ENCODE measurements at places on chromosomes 2 and 18. TPM values are rescaled to one million over a fixed set of nuclear protein-coding genes. Genes with fewer than 3 reads are reported as not detected.

DNA sequence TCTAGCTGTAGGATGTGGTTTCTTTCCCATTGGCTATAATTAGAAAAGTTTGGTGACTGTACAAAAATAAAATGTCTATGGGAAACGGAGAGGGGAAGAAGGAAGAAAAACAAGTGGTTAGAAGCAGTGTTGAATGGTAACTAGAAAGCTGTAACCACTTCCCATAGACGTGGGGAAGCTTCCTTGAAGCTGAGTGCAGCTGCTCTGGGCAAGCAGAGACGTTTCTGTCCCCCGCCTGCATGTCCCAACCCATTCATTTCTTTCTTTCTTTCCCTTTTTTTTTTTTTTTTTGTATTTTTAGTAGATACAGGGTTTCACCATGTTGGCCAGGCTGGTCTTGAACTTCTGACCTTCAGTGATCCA is 367.8 kb upstream of the HS6ST1 start:
- no peak for DNase-seq

- no peak for DNase-seq
These were observed 210.9 kb downstream of the CDH20 start for GRCh38 chr18:61544178-61544577.

DNA sequence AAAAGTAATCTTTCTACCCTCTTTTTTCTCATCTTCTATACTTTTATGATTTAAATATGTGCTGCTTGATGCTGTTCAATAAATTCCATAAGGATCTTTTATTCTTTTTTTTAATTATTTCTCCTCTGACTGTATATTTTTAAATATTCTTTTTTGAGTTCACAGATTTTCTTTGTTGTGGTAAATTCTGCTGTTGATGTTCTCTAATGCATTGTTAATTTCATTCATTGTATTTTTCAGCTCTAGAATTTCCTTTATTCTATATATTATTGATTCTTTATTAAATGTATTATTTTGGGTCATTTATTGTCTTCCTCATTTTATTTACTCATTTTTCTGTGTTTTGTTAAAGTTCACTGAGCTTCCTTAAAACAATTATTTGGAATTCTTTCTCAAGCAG is 260.9 kb downstream of the ZNF804A start:
- DNase-seq, result no peak

- DNase-seq, result no peak
These were observed 158.6 kb downstream of the PIK3C3 start for GRCh38 chr18:42113529-42114191.

GRCh38 chr18:36718705-36719328 is 110.0 kb downstream of the TPGS2 start:
- DNase-seq, result no peak

DNA sequence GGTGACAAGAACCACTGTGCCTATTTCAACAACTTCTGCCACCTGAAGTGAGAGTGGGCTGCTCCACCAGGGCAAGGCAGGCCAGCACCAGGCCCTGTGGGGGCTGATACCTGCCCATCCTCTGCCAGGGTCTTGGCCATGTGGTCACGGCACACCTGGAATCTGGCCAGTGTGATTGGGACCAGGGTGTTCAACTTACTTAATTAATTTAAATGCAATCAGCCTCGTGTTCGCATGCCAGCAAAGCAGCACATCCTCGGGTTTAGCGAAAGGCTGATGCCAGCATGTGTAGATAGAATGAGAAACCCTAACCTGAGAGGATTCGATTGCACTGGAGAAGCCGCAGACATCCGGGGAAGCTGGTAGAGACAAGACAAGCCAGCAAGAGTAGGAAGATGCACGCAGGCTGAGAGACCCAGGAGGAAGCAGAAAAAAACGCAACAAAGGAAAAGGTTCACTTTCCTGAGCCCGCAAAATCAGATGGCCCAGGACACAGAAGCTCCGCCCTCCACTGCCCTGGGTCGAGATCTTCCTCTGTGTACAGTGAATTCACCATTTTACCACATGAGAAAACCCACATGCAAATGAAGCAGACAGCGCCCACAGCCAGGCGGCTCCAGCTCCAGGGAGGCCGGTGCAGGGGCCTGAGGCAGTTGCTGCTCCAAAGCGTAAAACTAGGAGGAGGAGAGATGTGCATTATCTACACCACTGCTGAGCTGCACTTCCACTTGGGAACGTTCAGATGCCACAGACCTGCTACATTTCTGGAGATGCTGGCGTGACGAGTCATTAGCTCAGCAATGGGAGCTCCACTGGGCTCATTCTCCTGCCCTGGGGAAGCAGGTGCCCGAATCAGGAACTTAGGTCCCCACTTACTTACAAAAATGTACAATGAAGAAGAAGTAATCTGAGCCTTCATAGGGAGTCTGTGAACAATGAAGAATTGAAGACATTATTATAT is 92.1 kb downstream of the TMEM18 start:
- no peak for DNase-seq

- DNase-seq, result no peak
These were observed 249.4 kb upstream of the HS6ST1 start for GRCh38 chr2:128568106-128568505.

DNA sequence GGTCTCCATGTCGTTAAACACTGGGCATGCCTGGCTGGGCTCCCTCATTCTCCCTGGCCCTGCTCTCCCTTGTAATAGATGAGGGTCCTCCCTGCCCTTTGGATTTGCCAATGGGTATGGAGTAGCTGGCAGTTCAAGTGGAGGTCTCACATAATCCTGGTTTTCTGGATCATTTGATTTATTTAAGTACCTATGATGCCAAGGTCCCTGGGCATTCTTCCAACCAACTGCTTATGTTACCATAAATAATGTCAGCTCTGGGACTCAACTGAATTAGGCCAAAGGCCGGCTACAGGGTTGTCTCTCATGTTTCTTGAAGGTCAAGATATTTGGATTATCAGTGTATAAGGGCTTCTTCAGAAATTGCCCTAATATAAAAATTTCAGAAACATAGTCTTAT is 104.9 kb upstream of the LYPD6 start:
- no peak for DNase-seq

DNA sequence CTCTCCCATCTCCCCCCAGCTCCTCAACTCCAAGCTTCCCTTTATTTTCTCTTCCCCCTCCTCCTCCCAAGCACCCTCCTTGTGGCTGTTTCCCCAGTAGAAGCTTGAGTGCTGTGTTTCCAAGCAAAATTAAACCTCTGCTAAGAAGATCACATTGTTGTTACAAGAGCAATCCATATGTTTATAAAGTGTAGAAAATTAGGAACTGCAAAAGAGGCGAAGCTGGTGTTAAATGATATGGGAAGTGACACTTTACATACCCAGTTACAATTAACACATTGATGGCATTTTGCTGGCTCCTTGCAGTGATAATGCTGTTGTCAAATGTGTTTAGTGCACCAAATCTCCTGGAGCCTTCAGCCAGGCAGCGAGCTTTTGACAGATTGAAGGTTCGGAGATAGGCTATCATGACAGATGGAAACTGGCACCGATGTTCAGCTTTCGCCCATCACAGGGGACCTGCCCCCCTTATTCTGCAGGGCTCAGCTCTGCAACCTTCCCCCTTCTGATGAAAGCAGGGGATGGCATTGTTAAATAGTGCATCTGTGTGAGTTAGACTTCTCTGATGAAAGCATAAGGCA is 259.8 kb upstream of the ATP5MC3 start:
- no peak for DNase-seq

DNA sequence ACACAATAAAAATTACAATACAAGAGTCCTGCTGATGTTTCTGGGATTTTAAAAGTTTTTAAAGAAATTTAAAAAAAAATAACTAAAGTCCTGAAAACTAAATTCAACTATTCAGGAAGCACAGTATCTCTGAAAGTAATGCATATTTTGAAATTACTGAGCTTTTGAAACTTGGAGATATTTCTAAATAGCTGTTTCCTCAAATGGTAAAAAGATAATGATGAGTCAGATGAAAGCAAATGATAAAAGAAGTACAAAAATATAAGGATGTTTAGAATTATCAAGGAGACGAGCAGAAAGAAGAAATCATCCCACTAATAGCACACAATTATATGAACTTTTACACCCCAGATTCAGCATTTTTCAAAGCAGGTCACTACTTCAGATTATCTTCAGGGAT is 90.2 kb upstream of the SLC25A52 start:
- no peak for DNase-seq

DNA sequence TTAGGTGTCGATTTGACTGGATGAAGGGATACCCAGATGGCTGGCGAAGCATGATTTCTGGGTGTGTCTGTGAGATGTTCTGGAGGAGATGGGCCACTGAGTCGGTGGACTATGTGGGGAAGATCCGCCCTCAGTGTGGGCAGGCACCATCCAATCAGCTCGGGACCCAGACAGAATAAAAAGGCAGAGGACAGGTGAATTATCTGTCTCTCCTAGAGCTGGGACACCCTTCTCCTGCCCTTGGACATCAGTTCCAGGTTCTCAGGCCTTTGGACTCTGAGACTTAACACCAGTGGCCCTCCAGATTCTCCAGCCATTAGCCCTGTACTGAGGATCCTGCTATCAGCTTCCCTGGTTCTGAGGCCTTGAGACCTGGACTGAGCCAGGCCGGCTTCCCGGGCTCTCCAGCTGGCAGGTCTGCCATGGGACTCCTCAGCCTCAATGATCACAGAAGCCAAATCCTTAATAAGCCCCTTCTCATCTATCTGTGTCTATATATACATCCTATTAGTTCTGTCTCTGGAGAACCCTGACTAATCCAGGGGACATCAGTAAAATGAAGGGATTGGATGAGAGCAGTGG is 11.7 kb downstream of the PROC start:
- DNase-seq, result no peak

- DNase-seq, result no peak
These were observed 125.4 kb downstream of the TPO start for GRCh38 chr2:1538663-1539062.

DNA sequence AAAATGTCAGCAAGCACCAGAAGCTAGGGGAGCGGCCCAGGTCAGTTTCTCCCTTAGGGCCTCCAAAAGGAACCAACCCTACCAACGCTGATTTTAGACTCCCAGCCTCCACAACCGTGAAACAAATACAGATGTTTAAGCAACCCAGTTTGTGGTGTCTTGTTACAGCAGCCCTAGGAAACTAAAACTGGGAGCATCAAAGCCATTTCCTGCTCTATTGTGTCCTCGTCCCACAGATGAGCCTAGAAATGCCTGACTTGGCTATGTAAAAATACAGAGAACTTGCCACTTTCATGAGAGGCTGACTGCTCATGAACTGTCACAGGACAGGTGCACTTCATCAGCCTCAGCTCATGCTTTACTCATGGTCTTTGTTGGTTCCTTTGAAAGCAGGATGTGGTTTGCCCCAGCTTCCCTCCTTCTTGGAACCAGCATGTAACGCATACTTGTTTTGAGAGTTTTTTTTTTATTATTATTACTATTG is 97.6 kb upstream of the SLC39A10 start:
- DNase-seq, result no peak

DNA sequence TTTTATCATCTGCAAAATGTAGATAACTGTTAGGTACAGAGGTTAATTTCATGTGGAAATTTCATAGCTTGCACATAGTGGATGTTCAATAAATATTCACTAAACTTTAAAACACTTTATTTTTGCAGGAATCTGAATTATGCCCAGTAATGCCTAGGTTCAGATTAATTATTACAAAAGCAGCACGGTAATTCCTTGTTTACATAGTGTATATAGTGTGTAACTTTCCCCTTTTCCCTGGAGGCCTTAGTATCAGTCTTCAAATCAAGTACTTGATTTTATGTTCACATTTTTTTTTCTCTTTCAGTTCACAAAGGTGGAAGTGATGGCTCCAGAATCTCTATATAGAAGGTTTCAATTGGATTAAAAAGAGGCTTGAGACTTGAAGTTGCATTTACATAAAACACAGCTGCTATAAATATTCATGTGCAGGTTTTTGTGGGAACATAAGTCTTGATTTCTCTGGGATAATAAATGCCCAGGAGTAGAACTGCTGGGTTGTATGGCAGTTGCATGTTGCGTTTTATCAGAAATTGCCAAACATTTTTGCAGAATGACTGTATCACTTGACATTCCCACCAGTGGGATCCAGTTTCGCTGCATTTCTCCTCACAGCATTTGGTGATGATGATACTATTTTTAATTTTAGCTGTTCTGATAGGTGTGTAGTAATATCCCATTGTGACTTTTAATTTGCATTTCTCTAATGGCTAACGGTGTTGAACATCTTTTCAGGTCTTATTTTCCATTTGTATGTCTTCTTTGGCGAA is 27.6 kb upstream of the LGALSL start:
- no peak for DNase-seq

DNA sequence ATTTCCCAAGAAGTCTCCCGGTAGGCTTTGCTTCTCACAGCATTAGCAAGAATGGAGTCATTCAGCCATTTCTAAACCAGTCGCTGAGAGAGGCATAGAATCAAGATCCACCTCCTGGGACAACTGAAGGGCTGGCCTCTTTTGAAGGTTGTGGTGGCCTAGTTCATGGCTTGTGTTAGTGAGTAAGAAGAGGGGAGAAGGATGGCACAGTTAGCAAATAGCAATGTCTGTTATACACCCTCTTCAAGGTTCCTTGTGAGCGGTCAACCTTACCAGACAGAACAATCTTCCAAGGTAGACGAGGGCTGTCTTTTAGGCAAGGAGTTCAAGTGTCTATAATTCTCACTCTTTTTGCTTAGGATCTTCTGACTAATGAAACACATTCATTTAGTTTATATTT is 35.4 kb upstream of the DNAH7 start:
- DNase-seq, result no peak

DNA sequence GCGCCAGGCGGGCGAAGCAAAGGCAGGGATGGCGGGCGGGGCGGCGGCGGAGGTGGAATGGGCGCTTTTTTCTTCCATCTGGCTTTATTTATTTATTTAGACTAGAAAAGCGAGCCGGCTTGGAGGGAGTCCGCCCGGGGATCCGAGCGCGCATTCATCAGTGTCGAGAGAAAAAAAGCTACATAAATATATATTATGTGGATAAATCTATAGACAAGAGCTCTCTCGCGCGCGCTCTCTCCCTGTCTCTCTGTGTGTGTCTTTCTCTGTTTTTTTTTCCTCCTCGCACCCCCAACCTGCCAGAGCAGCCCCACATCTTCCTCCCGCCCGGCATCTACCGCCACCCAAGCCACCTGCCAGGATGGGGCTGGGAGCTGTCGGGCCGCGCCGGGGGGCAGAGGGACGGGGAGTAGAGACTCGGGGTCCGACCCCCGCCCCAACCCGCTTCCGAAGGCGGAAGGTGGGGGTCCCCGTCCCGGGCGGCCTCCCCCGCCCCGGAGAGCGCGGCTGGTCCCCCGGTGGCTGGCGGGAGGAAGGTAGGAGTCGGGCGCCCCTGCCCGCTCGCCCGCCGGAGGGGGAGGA is 972 bp upstream of the CELF4 start:
- no peak for DNase-seq

GRCh38 chr2:203774760-203775159 is 68.3 kb downstream of the CD28 start:
- DNase-seq, result no peak

MAP3K19 gene
- total RNA-seq, result not detected

PROKR1 gene
- total RNA-seq, result not detected

CWC22 gene
- 19.0 TPM for total RNA-seq
